ENCODE measurements at places on chromosomes 4 and X. TPM values are rescaled to one million over a fixed set of nuclear protein-coding genes. Genes with fewer than 3 reads are reported as not detected.

DNA sequence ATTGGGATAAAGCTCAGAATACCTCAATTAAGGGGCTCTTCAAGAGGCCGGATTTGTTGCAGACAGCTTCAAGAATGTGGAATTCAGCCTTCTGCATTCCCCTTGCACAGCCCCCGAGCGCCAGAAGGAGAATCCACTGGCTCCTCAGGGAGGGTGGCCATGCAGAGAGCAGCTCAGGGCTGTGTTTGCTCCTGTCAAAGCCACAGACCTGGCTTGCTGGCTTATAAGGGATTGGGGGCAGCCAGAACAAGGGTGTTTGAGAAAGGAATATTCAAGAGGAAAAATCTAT, 36.8 kb downstream of the ING2 start:
- no peak for DNase-seq

- DNase-seq = no peak
These were observed 415.2 kb upstream of the HS3ST1 start for GRCh38 chr4:11843927-11844326.

DNA sequence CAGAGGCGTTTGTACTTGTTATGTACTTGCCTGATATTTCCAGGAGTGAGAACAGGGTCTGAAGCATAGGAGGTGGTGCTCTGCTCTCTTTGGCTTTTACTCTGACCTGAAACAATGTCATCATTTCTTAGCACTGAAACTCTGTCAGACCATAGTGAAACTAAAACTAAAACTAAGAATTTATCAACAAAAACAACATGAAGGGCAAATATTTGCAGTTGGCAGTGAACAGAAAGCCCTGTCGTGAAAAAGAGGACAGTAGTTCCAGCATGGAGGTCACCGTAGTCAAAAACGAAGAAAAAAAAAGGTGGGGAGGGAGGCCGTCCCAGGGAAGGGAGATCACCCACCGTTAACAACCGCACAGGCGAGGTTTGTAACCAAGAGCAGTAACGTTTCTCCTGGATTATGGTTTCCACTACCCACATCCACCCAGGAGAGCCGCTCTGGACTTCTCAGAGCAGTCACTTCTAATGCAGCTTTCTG, 97.5 kb downstream of the ANK2 start:
- no peak for DNase-seq

DNA sequence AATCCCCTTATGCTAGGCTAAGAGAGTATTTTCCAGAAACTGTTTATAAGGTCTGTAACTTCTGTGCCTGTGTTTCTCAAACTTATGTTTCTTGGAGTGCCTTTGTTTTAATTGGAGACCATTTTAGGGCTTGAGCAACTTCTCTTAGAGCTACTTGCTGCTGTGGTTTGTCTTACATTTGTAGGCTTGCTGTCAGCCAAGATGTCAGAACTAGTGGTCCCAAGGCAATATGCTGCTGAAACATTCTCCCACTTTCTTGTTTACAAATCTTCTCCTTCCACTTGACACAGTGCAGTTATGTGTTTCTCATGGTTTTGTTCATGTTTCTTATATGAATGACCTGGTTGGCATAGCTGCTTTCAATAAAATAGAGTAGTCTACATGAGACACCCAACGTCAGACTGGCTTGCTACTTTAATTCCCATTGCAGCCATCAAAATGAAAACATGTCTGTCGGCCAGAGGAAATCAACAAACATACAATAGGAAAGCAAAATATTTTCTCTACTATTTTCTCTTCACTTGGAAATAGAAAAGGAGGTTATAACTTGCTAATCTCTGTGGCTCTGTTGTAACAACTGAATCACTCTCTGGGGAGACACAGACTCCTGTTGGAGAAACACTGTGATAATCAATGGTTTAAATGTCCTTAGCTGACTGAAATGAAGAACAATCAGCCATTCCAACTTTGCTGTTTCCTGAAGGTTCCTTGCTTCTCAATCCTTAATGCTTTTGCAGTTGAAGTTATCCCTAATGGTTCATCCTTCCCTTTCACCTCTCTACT, 426.4 kb downstream of the PDGFC start:
- no peak for DNase-seq

DNA sequence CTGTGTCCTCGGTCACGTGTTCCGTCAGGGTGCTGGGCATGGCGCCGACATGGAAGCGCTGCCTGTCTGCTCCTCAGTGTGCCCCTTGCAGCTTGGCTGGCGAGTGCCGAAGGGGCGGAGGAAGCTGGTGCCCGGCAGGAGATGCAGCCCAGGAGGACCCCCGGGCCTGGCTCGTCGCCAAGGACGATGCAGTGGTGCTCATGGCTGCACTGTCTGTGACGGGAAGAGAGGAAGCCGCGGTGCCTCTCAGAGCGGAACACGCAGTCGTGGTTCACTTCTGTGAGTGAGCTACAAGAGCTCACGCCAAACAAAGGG, 38.1 kb downstream of the FGFRL1 start:
- no peak for DNase-seq

DNA sequence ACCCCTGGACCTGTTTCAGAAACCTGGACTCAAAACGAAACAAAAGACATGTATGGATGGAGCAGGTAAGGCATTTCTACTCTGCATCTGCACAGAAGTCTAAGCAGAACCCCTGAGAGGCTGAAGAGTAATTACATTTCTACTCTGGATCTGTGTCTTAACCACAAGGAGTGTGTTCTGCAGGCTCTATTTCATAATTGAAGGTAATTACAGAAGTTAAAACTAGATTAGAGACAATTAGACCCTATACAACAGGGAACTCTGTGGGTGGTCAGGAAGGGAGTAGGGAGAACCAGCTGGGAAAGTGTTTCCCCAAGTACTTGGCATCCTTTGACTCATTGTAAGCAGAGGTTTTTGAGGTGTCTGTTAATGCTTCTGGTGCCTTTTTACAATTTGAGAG, 69.8 kb downstream of the IGSF1 start:
- DNase-seq = no peak

DNA sequence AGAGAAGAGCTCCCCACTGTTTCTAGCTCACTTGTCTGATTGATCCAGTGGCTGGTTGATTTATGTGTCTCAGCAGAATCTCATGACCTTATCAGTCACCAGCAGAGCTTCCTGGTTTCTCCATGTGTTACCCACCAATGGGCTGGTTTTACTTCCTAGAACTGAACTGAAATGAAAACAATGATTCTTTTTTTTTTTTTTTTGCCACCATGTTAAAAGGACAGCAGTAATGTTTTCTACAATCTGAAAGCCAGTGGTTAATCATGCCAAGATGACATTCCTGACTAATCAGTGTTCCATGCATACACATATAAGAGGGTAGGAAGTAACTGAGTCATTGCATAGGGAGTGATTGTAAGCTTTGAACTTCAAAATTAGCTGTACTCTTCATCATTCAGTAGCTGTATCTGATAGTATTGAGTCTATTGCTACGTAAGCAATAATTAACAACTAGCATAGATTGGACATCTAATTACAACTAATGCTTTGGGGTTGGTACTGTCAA, 67.7 kb downstream of the SLC4A4 start:
- no peak for DNase-seq

- DNase-seq = no peak
These were observed at the start of gene ODAPH for GRCh38 chr4:75555294-75556164. Gene ODAPH (plus strand): TSS chr4:75556066. CDS start chr4:75556083, 17 bp downstream.

- no peak for DNase-seq
These were observed 18.1 kb upstream of the FAM241A start for GRCh38 chr4:112127048-112127637.

DNA sequence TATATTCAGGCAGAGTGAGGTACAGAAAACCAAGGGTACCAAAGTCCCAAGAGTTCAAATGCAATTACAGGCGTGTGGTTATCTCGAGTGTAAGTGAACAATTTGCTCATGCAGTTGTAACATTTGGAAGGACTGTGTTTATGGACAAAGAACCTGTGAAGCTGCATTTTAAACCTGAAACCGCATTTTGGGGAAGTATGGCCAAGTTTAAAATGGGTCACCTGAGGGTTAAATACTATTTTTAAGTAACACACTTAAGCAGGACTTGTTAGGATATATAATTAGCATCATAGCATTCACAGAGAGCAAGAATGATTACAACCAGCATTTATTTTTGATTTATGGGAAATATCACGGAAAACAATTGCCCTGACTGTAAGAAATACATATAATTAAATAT, 79.1 kb upstream of the LCORL start:
- DNase-seq = no peak

- no peak for DNase-seq
These were observed 20.2 kb downstream of the PIGG start for GRCh38 chr4:519203-519651.

- DNase-seq = no peak
These were observed 26.4 kb upstream of the AKAP17A start for GRCh38 chrX:1564750-1565683.

GRCh38 chr4:56861360-56861759, 39.9 kb upstream of the SPINK2 start:
- DNase-seq = no peak

DNA sequence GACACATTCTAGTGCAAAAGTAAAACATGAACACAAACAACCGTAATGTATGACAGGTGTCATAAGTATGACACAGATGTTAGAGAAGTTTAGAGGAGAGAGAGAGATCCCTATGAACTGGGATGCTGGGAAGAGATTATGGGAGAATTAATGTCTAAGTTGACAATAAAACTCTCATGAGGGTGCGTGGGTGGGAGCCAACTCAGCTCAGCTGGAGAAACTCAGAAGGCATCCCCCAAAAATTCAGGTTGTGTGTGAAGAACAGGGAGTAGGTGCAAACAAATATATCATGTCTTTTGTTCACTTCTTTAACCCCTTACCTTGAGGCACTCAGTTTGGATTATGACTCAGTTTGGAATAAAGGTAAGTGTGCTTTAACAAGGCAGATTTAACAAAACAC, 484.1 kb downstream of the INPP4B start:
- DNase-seq = no peak

- no peak for DNase-seq
These were observed 579.4 kb downstream of the GRXCR1 start for GRCh38 chr4:43471950-43472349.

- no peak for DNase-seq
These were observed 57.8 kb downstream of the GPRIN3 start for GRCh38 chr4:89249716-89250361.

DNA sequence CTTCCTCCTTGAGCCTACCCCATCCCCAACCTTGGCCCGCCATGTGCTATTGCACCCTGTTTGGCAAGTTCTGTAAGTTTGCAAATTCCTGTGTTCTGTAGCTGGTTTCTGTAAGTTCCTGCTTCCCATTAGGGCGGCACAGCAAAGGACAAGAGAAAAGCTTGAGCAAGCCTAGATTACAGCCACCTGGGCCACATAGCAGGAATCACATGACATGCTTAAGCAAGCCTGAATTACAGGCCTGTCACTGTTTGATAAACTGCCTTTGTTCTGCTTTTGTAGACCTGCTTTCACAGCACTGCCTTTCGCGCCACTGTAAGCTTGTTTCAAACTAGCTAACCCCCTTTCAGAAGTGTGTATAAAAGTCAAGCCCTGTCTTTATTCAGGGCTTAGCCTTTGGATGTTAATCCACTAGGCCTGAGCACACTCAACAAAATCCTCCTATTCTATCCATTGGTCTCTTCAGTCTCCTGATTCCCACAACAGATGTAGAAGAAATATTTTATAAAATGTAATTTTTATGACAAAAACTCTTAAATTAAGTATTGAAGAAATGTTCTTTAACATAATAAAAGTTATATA, 906.8 kb upstream of the NDST4 start:
- no peak for DNase-seq

GRCh38 chrX:113892401-113892800, 691.5 kb upstream of the HTR2C start:
- DNase-seq = no peak

- DNase-seq = peak; percentile 51
These were observed 242.0 kb downstream of the BCOR start for GRCh38 chrX:39855748-39856129.

- DNase-seq = no peak
These were observed 33.6 kb upstream of the TADA2B start for GRCh38 chr4:7009564-7009963.

- no peak for DNase-seq
These were observed 26.8 kb upstream of the ATXN3L start for GRCh38 chrX:13346646-13347045.

GRCh38 chrX:133072566-133072965, 24.3 kb downstream of the USP26 start:
- DNase-seq = no peak

GRCh38 chr4:166165829-166166420, 292.9 kb downstream of the TLL1 start:
- DNase-seq = peak; percentile 3

GRCh38 chrX:74498924-74499323, 77.6 kb downstream of the SLC16A2 start:
- no peak for DNase-seq

- no peak for DNase-seq
These were observed 368.0 kb downstream of the GBA3 start for GRCh38 chr4:23060776-23061175.

- no peak for DNase-seq
These were observed 39.5 kb upstream of the MAP3K15 start for GRCh38 chrX:19554786-19555185.

- DNase-seq = no peak
These were observed 22.4 kb downstream of the STK26 start for GRCh38 chrX:132045456-132045855.

DNA sequence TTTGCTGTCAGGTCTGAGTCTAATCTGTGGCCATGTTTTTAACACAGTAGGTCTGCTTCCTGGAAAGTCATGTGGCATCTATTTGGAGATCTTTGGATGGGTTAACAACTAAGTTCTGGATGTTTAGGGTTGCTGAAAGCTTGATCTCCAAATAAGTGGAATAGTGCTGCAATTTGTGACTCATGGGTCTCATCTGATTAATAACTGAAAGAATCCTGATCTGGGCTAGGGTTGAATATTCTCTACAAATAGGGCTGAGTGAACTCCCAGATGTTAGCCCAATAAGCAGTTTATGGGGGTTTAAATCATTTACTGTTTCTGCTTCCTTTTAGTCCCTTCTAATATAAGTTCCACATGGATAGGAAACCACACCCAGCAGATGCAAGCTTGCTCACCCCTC, 23.1 kb downstream of the CT47C1 start:
- DNase-seq = no peak

DNA sequence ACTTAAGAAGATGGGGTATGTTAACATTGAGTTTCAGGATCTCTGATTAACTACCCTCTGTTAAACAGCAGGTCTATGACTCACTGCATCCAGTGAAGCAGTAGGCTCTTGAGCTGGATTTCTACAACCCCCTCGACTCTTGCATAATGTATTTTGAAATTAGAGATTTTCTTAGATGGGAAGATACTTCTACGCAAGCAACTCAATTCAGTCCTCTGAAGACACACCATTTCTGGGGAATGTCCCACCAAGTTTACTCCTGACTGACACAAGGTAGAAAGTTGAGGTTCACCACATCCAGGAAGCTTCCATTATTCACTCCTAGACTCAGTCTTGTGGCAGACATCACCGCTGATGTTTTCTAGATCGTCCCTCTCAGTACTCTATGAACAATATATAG, 12.9 kb downstream of the PALLD start:
- DNase-seq = no peak

PHOX2B gene
- not detected for polyA plus RNA-seq

ZNF157 gene
- not detected for polyA plus RNA-seq

GABRB1 gene
- not detected for polyA plus RNA-seq

CEP135 gene
- polyA plus RNA-seq = 5.8 TPM

PGAM4 gene
- 0.52 TPM for polyA plus RNA-seq

NXF2 gene
- polyA plus RNA-seq = not detected

NUDT11 gene
- polyA plus RNA-seq = 5.6 TPM

CT83 gene
- not detected for polyA plus RNA-seq

CENPU gene
- polyA plus RNA-seq = 3.4 TPM

MAGEC3 gene
- not detected for polyA plus RNA-seq

HDX gene
- polyA plus RNA-seq = 2.6 TPM

CXCL10 gene
- polyA plus RNA-seq = not detected
